Hematopoietic multipotent progenitor cell (in vitro differentiated cells): ENCODE measurements at places on chromosomes 11 and 22.

DNA sequence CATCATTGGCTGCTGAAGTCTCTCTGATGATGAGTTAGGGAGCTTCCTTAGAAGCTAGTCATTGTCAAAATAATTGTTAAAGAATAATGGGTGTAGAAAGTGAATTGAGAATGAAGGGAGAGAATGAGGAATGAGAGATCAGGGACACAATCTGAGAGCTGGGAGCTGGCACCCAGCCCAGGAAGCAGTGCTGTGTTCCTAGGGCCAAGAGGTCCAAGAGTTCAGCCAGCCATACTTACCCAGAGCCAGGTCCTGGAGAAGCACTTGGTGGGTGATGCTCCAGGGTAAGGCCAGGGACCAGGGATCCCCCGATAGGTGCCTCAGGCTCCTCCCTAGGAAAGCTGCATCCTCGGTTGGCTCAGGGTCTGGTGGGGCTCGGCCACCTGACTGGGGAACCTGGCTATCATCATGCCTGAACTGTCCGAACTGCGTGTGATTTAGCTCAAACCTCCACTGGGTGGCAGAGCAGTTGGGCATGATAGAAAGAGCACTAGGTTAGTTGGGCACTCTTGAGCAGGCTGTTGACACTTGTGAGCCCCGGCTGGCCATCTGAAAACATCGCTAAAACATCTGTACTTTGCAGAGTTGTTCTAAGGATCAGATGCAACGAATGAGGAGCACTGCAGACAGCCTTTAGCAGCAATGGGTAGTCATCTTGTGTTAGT lies 123.9 kb upstream of the NCAM1 start:
- DNase-seq = no peak

- DNase-seq = no peak
Measured at GRCh38 chr22:21651521-21652009, 9.5 kb downstream of the SDF2L1 start.

GRCh38 chr11:57562596-57562995 lies 4.9 kb downstream of the UBE2L6 start:
- no peak for DNase-seq

- no peak for DNase-seq
Measured at GRCh38 chr11:60900673-60901404, 5.5 kb downstream of the PRPF19 start.
